ENCODE measurements at places on chromosomes 3 and 15. TPM values are rescaled to one million over a fixed set of nuclear protein-coding genes. Genes with fewer than 3 reads are reported as not detected.

The DMXL2 gene
- 22.4 TPM for total RNA-seq

The CPEB1 gene
- 0.04 TPM for total RNA-seq

The SERPINI1 gene
- 0.23 TPM for total RNA-seq

The CD200 gene
- total RNA-seq = not detected

The AGBL1 gene
- total RNA-seq = 0.08 TPM

The ZNF80 gene
- not detected for total RNA-seq

The LMOD3 gene
- 1.0 TPM for total RNA-seq

The ATP13A5 gene
- total RNA-seq = 0.06 TPM

The PRR20G gene
- total RNA-seq = not detected

The MUSTN1 gene
- total RNA-seq = 35.7 TPM

The SLC12A1 gene
- total RNA-seq = not detected
